ENCODE measurements at places on chromosomes 3 and 15.

DNA sequence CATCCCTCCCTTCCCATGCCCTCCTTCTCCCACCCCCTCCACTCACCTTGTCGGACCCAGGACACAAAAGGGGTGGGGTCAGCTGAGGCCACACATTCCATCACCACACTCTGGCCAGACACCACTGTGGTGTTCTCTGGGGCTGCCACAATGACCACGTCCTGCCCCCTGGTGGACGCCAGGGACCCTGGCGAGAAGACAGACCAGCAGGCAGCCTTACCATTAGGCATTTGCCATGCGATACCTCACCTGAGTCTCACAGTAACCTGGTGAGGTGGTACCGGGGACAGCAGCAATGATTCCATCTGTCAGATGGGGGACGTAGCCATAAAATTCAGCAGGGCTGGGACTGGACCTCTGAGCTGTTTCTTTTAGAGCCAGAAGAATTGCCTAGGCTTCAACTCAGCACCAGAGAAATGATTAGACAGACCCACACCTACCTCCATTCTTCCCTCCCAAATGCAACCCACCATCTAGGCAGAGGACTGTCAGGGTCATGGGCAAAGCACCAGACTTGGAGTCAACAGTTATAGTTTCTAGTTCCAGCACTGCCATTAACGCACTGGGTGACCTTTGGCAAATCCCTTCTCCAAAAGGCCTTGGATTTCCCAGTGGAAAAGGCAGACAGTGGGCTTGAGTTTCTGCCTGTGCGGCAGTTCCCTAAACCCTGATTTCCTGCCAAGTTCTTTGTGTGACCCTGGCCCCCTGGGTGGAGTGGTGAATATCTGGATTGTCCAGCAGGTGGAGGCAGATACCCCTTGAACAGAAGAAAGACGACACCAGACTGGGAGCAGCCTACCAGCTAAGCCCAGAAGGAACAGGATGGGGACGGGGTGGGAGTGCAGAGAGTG is 21.8 kb downstream of the IGDCC4 start:
- DNase-seq: peak; percentile 8

DNA sequence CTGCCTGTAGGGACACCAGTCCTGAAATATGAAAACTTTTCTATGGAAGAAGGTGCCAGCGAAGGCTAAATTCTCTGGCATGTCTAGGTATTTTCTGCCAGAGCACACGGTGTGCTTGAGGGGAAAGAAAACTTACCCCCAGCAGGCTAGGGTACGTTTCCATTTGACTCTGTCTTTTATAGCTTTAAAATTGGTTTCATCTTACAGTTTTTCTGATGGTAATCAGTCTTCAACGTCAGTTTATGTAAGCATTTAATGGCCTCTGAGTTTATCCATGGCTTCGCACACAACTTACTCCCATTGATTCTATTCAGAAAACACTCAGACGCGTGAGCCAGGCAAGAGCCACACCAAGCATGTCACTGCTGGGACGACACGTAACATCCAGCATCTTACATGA is 249.7 kb downstream of the ADAMTS17 start:
- DNase-seq: no peak

DNA sequence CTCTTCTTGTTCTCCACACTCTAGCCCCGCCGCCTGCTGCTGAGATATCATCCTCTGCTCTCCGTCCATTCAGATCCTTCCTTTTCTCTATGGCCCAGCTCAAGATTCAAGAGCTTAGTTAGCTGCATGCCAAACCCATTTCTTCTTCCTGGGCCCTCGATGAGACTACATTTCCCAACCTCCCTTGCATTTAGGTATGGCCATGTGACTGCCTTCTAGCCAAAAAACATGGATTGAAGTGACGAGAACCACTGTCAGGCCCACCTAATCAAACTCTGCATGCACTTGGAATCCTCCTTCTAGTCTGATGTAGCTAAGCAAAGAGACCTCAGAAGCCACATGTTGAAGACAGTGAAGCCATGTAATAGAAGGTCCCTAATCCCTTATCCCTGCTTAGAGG is 308.2 kb downstream of the VPS13C start:
- DNase-seq: no peak

- DNase-seq: no peak
Measured at GRCh38 chr3:101271728-101272127, 48.6 kb downstream of the IMPG2 start.

DNA sequence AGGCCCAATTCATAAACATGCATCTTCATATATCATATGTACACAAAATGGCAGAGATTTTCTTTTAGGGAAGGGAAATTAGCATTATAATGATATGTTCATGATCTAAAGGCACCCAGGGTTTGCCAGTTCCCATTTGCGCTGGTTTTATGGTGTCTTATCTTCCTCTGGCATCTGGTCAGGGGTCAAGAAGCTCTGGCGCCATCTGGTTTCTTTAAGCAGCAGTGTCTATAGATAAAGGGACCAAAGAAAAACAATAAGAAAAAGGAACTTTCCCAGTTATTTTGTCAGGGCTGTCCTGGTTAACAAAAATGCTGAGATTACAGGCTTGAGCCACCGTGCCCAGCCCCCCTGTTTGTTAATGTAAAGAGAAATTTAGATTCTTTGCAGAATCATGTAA is 3.3 kb upstream of the DCP1A start:
- no peak for DNase-seq
